Nucleus accumbens (tissue), 56 donors: ENCODE measurements at places on chromosomes 12 and 14.

DNA sequence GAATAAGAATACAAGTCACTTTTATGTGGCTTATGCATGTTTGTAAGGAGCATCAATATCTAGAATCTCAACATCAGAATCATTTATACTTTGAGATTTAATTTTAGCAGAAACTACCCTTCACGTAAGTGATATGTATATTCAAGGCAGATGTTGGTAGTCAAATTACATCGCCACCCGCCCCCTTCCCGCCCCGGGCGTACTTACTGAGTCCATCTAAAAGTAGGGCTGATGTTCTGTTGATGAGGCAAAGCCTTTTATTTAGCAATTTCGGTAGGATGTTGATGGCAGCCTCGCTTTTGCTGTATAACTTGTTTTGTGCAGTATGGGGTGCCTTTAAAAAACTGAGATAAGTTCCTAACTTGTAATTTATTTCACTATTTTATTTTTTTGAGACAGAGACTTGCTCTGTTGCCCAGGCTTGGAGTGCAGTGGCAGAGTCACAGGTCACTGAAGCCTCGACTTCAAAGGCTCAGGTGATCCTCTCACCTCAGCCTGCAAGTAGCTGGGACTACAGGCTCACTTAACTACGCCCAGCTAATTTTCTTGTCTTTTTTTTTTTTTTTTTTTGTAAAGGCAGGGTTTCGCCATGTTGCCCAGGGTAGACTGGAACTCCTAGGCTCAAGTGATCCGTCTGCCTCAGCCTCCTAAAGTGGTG, 30.8 kb downstream of the KTN1 start:
- no peak for DNase-seq

DNA sequence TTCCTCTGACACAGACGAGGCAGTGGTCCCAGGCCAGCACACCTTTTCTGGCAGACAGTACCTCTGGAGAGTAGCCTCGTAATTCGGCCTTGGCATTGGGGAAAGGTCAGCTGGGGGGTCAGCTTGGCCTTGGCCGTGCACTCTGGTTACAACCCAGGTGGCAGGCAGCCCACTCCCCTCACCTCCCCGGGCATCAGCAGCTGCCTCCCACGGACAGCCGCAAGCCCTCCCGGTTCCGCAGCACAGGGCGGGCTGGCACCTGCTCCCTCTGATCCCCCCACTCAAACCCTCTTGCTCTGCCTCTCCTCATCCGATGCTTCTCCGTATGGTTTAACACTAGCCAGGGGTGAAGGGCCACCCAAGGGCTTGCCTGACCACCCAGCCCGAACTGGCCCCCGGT, 50.6 kb downstream of the TEAD4 start:
- DNase-seq: no peak

GRCh38 chr14:59463787-59464485, 1.2 kb downstream of the GPR135 start:
- peak; percentile 51 for DNase-seq

- no peak for DNase-seq
Observed at GRCh38 chr12:71846322-71846940, 6.9 kb downstream of the TBC1D15 start.

- DNase-seq: no peak
Observed at GRCh38 chr12:77494296-77494695, 336.4 kb upstream of the NAV3 start.

DNA sequence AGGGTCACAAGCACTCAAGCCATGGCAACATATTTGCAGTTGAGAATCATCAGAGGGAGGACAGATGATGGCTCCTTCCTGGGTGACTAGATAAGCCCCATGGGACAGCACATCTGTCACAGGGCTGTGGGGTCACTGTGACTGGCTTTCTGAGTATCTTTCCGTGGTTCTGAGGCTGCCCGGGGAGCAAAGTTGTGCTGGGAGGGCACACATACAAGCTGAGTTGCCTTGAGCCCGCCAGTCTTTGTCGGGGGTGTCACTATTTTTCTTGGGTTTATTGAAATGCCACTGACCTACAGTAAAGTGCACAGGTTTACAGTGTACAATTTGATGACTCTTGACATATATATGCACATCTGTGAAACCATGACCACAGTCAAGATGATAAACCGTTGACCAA, 17.2 kb upstream of the KIF26A start:
- DNase-seq: no peak

DNA sequence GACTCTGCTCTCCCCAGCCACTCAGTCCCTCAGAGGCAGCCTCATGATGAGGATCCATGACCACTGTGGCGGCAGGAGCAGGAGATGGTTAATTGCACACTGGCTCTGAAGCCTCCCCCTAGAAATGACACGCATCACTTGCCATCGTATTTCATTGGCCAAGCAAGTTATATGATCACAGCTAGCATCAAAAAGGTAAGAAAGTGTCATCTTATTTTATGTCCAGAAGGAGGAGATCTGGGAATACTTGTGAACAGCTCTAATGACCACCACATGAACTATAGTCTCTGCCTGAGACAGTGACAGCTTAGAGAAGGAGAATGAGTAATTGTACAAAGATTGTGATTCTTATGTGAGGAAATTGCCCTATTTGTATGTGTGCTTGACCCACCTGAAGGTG, 363.4 kb downstream of the NUAK1 start:
- no peak for DNase-seq

DNA sequence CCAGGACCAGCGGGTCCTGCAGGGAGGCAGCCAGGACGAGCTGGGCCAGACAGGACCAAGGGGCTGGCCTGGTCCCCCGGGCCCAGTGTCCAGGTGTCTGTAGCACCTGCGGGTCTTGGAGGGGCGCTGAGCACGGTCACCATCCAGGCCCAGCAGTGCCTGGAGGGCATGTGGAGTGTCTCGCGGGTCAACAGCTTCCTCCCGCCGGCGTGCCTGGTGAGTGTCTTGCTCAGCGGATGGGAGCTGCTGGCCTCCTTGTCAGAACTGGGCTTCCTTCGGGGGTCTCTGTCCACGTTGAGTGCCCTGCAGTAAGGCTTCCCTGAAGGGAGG, 13.8 kb downstream of the KIF26A start:
- DNase-seq: no peak

DNA sequence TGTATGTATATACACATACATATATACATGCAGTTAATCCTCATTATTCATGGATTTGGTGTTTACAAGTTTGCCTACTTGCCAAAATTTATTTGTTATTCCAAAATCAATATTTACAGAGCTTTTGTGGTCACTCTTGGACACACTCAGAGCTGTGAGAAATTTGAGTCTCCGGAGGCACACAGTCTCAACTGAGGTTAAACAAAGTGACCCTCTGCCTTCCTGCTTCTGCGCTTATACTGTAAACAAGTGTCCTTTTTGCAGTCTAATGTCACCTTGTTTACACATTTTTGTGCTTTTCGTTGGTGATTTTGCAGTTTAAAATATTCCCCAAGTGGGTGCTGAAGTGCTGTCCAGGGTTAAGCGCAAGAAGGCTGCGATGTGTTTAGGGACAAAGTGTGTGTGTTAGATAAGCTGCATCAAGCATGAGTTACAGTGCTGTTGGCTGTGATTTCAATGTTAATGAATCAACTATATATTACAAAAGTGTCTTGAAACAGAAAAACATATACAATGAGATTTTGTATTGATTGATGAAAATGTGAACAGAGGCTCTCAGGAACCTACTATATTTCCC, 13.1 kb upstream of the LTA4H start:
- DNase-seq: no peak

DNA sequence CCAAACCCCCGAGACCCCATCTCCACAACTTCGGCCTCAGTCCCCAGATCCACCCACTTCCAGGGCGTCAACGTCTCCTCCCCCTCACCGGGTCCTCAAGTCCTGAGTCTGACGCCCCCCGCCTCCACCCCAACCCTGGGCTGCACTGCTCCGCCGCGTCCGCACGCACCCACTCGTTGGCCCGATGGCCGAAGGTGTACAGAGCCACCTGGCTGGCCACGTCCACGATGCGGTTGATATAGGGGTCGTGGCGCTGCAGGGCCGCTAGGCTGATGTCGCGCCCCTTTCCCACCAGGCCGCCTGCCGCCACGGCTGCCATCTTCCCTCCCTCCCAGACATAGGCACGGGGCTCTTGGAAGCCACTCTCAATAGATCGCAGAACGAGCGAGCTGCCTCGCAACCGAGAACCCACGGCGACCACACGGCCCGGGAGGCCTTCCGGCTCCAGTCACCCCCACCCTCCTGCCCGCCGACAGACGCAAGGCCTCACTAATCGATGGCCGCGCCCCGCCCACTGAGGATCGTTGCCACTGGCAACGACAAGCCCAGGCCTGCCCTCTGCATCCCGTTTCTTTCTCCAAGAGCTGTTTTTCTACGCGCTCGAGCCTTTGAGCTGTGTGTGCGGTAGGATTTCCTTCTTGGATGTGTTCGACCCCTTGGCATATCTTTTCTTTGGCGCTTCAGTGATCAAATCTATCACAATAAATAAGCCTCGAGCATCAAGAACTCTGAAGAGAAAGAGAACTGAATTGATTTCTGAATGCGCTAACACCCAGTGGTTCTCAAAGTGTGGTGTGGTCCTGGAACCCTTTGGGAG, at the start of gene DCP1B:
TSS of gene DCP1B (minus strand) at position 345 of the 817 bp plus-strand sequence. CDS start at position 319, 26 bp downstream.
- DNase-seq: peak; percentile 98

DNA sequence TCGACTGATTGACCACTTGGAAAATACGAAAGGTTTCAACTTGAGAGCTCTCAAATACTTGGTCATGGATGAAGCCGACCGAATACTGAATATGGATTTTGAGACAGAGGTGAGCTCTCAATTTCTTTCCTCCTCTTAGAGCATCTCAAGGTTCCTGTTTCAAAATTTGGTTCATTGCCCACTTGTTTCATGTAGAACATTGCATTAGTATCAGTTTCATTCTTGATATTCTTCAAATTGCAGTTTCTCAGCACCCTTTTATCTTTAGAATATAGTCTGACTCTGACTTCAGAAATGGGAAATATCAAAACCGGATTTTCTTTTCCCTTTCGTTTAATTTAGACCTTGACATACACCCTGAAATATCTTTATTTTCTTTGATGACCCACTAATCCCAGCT, 8.8 kb downstream of the DDX47 start:
- no peak for DNase-seq

DNA sequence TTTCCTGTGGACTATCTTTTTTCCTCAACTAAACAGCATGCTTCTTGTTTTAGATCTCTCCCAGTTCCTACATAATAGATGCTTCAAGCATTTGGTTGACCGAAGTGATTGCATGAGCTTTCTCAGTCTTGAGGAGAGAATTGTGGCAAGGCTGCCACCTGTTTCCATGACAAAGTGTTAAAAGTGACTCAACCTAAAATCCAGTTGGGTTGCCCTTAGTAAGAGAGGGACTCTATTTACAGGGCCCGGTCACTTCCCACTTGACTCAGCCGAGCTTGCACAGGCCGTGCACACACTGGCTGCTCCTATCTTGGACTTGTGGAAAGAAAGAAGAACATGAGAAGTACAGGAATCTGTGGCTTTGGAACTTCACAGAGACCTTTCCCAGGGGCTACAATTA, 2.1 kb upstream of the B4GALNT3 start:
- DNase-seq: no peak

GRCh38 chr12:82896277-82896676, 209.6 kb downstream of the TMTC2 start:
- DNase-seq: no peak

- no peak for DNase-seq
Observed at GRCh38 chr12:52216100-52216499, 16.9 kb upstream of the KRT7 start.

GRCh38 chr14:68854421-68854820, 61.6 kb upstream of the ZFP36L1 start:
- no peak for DNase-seq

DNA sequence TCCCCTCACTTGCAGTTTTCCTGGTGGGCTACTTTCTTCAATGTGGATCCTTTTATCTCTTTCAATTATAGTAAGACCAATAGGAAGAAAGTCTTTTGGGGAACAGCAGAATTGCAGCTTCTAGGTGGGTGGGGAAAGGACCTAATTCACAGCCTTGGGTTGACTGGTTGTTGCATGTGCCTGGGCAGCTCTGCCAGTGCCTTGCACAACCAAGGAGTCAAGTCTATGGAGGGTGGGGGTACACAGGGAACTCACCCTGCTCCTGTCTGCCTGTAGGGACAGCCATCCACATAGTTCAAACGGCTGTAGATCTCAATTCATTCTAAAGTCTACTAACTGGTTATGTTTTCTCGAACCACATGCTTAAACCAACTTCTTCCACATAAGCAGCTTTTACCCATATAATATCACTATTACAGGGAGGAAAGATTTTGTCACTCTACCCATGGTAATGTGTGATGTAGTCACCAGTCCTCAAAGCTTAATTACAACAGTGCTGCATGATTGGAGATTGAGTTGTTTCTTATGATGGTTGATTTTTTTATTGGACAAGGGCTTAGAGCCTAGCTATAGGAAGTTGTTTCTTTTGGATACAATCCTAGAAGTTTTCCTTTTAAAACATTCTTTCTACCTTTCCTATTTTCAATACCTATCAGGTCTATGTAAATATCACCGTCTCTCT, 117.7 kb upstream of the FRMD6 start:
- no peak for DNase-seq

- no peak for DNase-seq
Observed at GRCh38 chr12:56021889-56022497, 1.1 kb downstream of the IKZF4 start.

DNA sequence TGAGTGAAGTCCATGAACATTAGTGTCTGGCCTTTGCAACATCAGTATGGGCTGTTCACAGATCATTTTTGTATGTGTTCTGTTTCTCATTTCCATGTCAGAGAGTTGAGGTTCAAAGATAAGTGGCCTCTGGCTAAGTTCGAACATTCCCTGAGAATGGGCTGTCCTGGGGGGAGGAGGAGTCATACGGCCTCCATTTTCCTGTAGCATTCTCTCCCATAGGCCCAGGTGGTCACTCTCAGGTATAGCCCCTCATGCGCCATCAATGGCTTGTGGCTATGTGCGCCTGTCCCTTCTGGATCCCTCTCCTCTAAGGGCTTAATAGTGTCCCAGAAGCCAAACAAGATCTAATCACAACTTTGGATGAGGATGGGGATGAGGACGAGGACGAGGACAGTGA, 165.0 kb downstream of the PAX9 start:
- DNase-seq: no peak

DNA sequence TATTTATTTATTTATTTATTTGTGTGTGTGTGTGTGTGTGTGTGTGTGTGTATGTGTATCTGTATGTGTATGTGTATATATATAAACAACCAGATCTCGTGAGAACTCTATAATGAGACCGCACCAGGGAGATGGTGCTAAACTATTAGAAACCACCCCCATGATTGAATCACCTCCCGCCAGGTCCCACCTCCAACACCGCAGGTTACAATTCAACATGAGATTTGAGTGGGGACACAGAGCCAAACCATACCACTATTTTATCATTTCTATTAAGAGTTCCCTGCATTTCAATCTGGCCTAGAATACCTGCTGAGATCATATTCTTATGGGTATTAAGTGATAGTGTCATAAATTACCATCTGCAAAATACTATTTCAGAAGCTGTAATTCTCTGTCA, 243.8 kb upstream of the PLEKHG7 start:
- no peak for DNase-seq

DNA sequence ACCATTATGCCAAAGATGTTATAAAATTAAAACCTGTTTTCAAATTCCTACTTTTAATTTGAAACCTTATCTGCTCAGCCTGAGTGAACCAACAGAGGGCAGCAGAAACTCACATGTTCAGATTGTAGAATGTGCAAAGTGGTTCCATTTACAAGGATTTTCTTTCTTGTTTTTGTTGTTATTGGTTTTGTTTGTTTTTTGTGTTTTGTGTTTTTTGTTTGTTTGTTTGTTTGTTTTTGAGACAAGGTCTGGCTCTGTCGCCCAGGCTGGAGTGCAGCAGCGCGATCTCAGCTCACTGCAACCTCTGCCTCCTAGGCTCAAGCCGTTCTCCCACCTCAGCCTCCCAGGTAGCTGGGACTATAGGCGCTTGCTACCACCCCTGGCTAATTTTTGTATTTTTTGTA, 22.8 kb upstream of the GARIN2 start:
- no peak for DNase-seq

GRCh38 chr14:37587881-37588666, 7.0 kb downstream of the FOXA1 start:
- DNase-seq: no peak
